ENCODE measurements at places on chromosomes 12 and 14. TPM values are rescaled to one million over a fixed set of nuclear protein-coding genes. Genes with fewer than 3 reads are reported as not detected.

Gene TBK1
- total RNA-seq = 60.5 TPM

Gene C14orf132
- total RNA-seq = 9.5 TPM

Gene DCN
- total RNA-seq = 3,671 TPM

Gene MMP19
- 68.6 TPM for total RNA-seq

Gene KRT6A
- not detected for total RNA-seq

Gene ZNF605
- total RNA-seq = 9.7 TPM

Gene ESPL1
- 2.0 TPM for total RNA-seq

Gene VSIG10
- 21.8 TPM for total RNA-seq

Gene LRFN5
- total RNA-seq = 0.51 TPM

Gene ZNF10
- total RNA-seq = 5.3 TPM

Gene CFAP54
- total RNA-seq = 0.68 TPM

Gene INF2
- 199 TPM for total RNA-seq

Gene ART4
- total RNA-seq = 1.9 TPM

Gene LAG3
- total RNA-seq = 0.44 TPM

Gene GARIN6
- not detected for total RNA-seq

Measured in subcutaneous adipose tissue (tissue), 4 donors.